ENCODE measurements at places on chromosomes 3 and 15. TPM values are rescaled to one million over a fixed set of nuclear protein-coding genes. Genes with fewer than 3 reads are reported as not detected.

- no peak for DNase-seq
Observed at GRCh38 chr15:50298340-50298739, 32.8 kb upstream of the HDC start.

DNA sequence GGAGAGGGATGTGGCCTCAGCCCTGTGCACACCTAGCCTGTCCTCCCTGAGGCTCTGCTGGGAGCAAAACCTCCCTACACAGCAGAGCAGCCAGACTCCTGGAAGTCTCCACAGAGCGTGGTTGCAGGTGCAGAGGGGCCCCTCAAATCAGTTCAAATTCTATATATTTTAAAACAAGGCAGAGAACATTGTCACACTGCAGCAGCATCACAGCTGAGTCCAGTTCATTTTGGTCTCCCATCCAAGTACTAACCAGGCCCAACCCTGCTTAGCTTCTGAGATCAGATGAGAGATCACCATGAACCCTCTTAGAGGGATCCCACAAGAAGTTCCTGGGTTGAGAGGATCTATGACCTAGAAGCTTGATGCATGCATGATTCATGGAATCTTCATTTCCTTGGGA, 331.0 kb upstream of the RGMA start:
- no peak for DNase-seq

DNA sequence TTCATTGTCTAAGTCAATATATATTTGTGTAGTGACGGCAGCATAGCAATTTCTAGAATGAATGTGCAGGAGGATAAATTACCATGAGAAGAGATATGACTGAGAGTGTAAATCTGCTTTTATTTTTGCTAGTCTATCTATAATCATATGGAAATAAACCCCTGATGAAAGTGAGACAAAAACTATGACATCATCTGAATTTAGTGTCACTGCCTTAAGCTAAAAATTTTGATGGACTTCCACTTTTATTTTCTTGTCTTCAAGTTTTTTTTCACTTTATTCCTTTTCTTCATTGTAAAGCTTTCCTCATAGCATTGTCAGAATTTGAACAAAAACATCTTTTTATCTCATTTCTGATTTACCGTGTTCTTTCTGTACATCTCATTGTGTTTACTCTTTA, 242.0 kb downstream of the CHST2 start:
- no peak for DNase-seq

DNA sequence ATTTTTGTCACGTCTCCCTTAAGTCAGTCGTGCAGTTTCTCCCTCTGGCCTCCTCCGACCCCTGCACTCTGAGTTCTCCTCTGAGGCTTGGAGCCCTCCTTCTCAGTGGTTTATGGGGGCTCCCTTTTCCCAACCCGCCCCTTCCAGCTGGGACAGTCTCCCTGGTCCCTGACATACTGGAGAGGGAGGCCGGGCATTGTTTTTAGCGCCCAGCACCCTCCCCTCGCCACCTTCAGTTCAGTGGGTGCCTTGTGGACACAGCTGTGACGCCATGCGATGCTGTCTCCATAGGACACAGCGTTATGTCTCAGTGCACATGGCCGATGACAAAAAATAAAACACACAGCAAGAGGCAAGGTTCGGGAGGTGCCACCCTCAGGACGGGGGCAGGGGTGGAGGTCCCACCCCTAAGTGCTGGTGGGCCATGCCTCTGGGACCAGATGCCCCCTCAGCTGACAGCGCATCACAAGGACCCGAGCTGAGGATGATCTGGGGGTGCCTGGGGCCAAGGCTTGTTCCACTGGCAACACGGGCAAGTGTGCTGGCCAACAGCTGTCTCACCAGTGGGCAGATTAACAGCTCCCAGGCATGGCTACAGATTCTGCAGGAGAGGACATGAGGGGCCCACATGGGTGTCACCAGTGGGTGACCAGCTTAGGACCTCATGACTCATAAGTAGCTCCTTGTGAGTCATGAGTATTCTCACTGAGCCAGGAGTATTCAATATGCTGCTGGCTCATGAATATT, 81.6 kb downstream of the PLXNA1 start:
- no peak for DNase-seq

- peak; percentile 17 for DNase-seq
Observed at GRCh38 chr3:112127522-112128494, 5.2 kb downstream of the GCSAM start.

DNA sequence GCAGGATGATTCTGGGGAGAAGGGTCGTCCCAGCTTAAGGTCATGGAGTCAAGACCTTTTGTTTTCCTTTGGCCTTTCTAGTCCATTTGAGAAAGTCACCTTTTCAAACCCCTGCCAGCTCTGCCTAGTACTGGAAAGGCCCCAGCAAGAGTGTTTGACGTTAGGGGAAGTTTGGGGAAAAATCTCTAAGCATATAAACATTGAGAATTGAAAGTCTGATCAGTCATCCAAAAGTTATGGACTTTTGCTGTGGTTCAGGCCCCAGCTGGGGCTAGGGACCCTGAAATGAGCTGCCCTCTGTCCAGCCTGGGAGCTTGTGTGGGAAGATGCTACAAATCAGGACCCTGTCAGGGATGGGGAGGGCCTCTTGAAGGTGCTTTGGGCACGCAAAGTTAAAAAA, 21.6 kb downstream of the SLC6A6 start:
- no peak for DNase-seq

- DNase-seq: no peak
Observed at GRCh38 chr3:113663324-113663750, 33.1 kb downstream of the USF3 start.

DNA sequence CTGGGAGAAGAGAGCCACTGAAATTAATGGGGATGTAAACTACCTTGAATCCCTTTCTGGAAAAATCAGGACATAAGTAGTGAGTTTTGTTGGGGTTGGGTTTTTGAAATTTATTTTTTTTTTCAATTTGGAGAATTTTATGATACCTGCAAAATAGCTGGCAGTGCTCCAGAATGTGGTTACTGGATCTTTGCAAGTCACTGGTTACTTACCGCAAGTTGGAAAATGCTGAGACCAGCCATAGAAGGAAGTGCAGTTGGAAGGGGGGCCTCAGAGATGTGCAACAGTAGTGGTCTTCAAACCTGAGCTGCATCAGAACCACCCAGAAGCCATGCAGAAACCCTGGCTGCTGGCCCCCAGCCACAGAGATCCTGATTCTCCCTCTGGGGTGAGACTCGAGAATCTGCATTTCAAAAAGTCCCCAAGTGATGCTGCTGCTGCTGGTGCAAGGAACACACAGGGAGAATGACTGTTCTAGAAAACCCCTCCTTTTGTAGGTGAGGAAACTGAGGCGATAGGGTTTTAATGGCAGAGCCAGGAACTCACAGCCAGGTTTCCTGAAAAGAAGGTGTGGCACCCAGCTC, 39.7 kb downstream of the SEMA5B start:
- no peak for DNase-seq

- no peak for DNase-seq
Observed at GRCh38 chr15:77001966-77002365, 7.0 kb downstream of the PSTPIP1 start.

GRCh38 chr3:10305331-10305902, 12.7 kb upstream of the GHRL start:
- DNase-seq: no peak

DNA sequence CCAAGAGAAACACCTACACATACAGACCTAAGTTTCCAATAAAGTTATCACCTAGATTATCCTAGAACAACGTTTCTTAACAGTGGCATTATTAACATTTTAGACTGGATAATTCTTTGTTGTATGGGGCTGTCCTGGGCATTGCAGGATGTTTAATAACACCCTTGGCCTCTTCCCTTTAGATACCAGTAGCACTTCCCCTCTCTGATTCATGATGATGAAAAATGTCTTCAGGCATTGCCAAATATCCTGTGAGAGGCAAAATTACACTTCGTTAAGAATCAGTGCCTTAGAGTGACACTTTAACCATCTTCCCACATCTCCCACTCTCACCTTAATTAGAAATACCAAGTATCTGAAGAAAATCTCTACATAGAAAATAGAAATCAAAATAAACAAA, 352.6 kb downstream of the CGGBP1 start:
- DNase-seq: no peak

GRCh38 chr3:42666577-42666998, 13.1 kb downstream of the ZBTB47 start:
- DNase-seq: no peak

DNA sequence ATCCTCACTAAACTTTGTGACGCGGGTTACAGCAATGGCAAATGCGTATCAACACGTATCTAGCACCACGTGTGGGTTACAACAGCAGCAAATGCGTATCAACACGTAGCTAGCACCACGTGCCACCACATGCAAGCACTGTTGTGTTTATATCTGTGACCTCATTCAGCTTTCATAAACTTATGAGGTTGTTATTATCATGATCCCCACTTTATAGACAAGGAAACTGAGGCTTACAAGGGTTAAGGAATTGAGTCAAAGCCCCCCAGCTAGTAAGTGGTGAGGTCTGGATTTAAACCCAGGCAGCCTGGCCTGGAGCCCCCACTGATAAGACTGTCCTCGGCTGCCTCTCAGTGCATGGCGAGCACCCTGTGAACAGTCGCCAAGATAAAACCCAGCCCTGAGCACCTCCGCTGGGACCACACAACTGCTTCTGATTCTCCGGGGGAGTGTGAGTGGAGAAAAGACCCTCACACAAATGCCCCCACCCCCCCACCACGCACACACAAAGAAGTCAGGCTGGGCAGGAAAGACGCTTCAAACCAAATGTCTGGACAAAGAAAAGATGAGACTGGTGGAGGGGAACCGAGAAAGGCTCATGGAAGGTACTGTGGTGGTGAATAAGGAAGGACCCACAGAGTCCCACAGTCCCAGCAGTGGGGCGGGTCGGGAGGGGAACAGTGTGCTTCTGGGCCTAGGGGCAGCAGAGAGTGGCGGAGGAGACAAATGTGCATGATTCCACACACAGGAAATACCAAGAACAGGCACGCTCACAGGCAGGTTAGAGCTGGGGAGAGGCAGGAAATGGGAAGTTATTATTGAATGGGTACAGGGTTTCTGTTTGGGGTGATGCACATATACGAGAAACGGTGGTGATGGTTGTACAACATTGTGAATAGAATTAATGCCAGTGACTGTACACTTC, 173.4 kb downstream of the XXYLT1 start:
- no peak for DNase-seq

GRCh38 chr3:157100608-157101396, 59.1 kb downstream of the CCNL1 start:
- no peak for DNase-seq

GRCh38 chr3:51928438-51928837, 13.3 kb downstream of the RRP9 start:
- DNase-seq: no peak

DNA sequence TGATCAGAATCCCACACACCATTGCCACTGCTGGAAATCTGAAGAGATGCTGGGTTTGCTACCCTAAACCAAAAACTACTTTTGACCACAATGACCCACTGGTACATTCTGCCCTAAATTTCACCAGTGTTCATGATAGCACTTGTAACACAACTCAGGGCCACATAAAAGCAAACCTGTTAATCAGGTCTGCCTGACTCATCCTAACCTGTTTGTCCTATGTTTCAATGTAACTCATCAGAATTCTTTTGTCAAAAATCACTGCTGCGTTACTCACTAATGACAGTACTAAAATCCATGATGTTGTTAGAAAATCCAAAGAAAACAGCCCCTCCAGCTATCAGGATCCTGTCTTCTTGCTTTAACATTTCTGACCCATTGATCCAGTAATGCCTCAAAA, 55.6 kb upstream of the XCR1 start:
- DNase-seq: no peak

GRCh38 chr3:52076896-52077780, 20.8 kb upstream of the DUSP7 start:
- no peak for DNase-seq

DNA sequence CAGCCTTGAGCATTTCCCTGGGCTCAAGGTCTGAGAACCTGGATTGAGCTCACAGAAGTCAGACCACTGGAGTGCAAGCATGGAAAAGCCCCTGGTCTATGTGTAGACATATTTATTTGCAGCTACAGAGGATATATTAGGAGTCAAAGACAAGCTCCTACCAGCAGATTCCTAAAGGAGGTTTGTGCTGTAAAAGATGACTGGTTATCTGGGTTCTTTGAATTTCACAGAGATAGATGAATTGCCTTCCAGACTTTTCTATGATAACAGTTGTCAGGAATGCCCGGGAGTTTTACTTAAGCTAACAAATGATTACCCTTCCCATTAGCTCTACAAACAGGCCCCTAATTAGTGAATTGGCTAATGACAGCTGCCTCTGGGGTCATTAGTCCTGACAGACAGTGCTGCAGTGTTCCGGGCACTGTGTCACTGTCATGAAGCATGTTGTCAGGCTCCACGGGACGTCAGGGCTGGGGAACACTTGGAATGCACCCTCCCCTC, 48.8 kb upstream of the PLXNA1 start:
- no peak for DNase-seq

- DNase-seq: no peak
Observed at GRCh38 chr3:24492971-24493551, 1.6 kb downstream of the THRB start.

GRCh38 chr15:33089878-33090757, 104.4 kb downstream of the FMN1 start:
- DNase-seq: no peak

GRCh38 chr3:136914739-136915138, 43.0 kb upstream of the IL20RB start:
- DNase-seq: no peak

- no peak for DNase-seq
Observed at GRCh38 chr3:197890693-197891092, 59.3 kb upstream of the RPL35A start.

DNA sequence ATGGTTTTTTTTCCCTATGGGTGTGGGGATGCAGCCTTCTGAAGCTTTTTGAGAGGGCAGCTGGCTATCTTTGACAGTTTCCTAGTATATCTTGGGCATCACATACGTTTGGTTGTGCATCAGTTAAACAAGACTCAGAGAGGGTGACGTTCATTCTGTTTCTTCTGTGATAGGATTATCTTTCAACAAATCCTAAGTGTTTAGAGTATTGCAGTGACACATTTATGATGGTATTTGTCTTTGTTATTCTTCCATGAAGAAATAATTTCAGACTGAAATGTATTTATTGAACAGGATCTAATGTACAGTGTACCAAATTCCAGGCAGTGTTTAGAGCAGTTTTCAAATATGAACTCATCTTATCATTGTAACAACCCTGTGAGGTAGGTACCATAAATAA, 114.4 kb downstream of the PLCL2 start:
- no peak for DNase-seq

- DNase-seq: no peak
Observed at GRCh38 chr3:45895686-45896468, 9.5 kb downstream of the CCR9 start.

The SLC6A6 gene
- total RNA-seq: 43.1 TPM

The HYAL1 gene
- not detected for total RNA-seq

The SNURF gene
- 16.3 TPM for total RNA-seq

The SEMA3G gene
- total RNA-seq: not detected

The SOX14 gene
- total RNA-seq: not detected

The DUOXA1 gene
- not detected for total RNA-seq

The FAM107A gene
- total RNA-seq: not detected

The SLC22A13 gene
- total RNA-seq: 0.37 TPM

The CD80 gene
- total RNA-seq: 7.2 TPM

The ERICH6 gene
- total RNA-seq: 0.81 TPM

The SMCO1 gene
- total RNA-seq: not detected

The ADGRG7 gene
- not detected for total RNA-seq
